ENCODE measurements at places on chromosomes 4 and X. TPM values are rescaled to one million over a fixed set of nuclear protein-coding genes. Genes with fewer than 3 reads are reported as not detected.

Gene RASGEF1B
- total RNA-seq, result 78.6 TPM

Gene PDGFRA
- 171 TPM for total RNA-seq

DNA sequence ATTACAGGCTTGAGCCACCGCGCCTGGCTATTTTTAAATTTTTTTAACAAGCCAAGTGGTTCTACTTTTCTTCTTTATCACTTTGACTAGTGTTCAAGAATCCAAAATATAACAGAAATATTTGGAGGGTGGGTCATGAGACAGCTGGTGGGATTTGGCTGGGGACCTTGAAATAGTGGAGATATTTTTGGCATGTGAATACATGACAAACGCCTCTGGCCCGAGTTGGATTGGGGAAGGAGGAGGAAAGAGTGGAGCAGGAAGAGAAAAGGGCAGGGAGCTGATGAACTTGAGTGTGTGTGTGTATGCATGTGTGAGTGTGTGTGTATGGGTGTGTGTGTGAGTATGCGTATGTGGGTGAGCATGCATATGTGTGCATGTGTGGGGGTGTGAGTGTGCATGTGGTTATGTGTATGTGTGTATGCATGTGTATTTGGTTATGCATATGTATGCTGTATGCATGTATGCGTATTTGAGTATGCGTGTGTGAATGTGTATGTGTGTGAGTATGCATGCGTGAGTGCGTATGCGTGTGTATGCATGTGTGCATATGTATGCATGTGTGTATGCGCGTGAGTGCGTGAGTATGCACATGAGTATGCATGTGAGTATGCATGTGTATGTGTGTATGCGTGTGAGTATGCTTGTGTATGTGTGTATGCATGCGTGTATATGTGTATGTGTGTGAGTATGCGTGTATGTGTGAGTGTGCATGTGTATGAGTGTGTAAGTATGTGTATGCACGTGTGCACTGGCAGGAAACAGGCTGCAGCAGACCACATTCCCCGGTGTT is 49.6 kb downstream of the JADE1 start:
- peaks cover 12% of the 10 kb centered on the region for H3K4me1 ChIP-seq
- DNase-seq, result no peak
- H3K36me3 ChIP-seq, result peaks cover 53% of the 10 kb centered on the region
- no peaks in the 10 kb centered on the region for H3K27me3 ChIP-seq
- H3K4me3 ChIP-seq, result no peak overlapping the region

Gene GPAT3
- total RNA-seq, result 7.4 TPM

GRCh38 chr4:3519468-3520264 is 12.6 kb downstream of the LRPAP1 start:
- no peaks in the 10 kb centered on the region for H3K27me3 ChIP-seq
- no peak for DNase-seq
- peaks cover 12% of the 10 kb centered on the region for H3K4me1 ChIP-seq

DNA sequence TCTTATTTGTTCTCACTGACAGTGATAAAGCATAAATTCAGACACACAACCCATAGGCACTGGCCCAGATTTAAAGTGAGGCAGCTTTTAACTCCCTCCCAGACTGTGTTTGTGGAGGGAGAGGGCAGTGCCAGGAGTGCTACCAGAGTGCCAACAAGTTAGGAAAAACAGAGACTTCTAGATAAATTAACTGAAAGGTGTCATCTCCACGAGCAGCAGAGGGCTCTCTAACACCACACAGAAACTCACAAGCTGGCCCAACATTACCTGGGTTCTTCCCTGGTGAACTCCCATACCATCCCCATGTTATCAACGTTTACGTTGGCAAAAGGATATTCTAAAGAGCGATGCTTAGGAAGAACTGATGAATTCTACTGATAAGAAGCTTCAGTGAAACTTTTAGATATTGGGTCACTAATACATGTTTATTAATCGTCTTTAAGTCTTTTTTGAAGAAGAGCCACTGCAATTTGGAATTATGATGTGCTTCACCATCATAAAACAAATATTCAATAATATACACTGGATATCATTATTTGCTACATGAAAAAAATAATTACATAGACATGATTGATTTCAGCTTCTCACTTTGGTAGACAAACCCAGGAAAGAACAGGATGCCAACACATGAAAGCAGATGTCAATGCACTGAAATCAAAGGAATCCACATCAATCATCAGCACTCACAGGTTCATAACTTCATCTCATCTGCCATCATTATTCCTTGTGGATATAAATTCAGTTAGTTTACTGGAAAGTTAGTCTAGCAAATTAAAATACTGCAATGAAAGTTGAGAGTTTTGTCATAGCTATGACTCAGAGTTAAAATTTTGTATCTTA is 121.2 kb upstream of the NAP1L5 start:
- no peaks in the 10 kb centered on the region for H3K36me3 ChIP-seq
- peak; percentile 89 for DNase-seq
- no peak overlapping the region for H3K4me3 ChIP-seq
- no peaks in the 10 kb centered on the region for H3K4me1 ChIP-seq

- no peak overlapping the region for H3K27ac ChIP-seq
- H3K4me3 ChIP-seq, result no peak overlapping the region
- H3K36me3 ChIP-seq, result no peaks in the 10 kb centered on the region
- no peaks in the 10 kb centered on the region for H3K4me1 ChIP-seq
These were observed 130.7 kb upstream of the GPRIN3 start for GRCh38 chr4:89438102-89438831.

Gene PCDH11X
- 24.5 TPM for total RNA-seq

DNA sequence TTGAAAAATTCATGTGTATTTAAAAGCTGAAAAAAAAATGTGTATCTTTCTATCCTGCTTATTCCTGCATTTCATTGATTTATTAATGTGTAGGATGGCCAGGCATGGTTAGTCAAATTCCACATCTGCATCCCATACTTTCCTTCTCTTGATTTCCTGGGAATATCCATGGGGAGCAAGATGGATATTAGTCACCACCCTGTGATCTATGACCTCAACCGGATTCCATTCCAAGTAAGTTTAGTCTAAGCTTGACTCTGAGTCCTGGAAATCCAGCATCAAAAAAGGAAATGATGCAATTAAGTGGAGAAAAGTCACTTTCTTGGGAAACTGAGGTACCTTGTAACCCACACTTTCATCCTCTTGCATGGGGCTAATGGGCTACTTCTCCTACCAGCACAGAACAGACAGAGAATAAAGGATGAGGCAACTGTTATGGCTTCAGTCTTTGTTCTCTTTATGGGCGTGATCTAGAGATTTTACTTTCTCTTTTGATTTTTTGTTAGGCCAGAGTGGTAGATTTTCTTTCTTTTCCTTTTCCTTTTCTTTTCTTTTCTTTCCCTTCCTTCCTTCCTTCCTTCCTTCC is 17.1 kb upstream of the BEX4 start:
- H3K4me3 ChIP-seq, result no peak overlapping the region
- H3K27me3 ChIP-seq, result no peaks in the 10 kb centered on the region
- no peaks in the 10 kb centered on the region for H3K36me3 ChIP-seq
- DNase-seq, result no peak
- H3K27ac ChIP-seq, result no peak overlapping the region

- no peak for DNase-seq
- H3K4me3 ChIP-seq, result no peak overlapping the region
- H3K27me3 ChIP-seq, result no peaks in the 10 kb centered on the region
- no peak overlapping the region for H3K27ac ChIP-seq
- peaks cover 4% of the 10 kb centered on the region for H3K4me1 ChIP-seq
These were observed 97.2 kb upstream of the STS start for GRCh38 chrX:7050271-7050670.

- DNase-seq, result no peak
- H3K36me3 ChIP-seq, result no peaks in the 10 kb centered on the region
- no peaks in the 10 kb centered on the region for H3K27me3 ChIP-seq
- no peak overlapping the region for H3K27ac ChIP-seq
- H3K4me1 ChIP-seq, result no peaks in the 10 kb centered on the region
These were observed 567.7 kb downstream of the KCNIP4 start for GRCh38 chr4:21380861-21381260.

DNA sequence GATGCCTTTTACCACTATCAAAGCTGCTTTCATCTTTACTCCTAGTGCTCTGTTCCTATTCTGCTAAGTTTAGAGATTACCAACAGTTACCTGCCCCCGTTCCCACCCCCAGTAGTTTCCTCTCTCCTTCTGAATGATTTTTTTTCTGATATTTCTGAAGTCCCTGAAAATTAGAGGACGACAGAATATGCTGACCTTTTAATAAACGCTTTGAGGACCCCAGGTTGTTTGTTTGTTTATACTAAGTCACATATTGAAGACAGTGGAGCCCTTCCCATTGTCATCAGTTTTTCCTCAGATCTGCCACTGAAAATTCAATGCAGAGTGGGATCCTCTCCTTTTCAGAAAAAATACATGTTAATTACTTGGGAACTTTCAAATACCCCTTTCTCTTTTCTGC is 1039.3 kb upstream of the AGA start:
- no peaks in the 10 kb centered on the region for H3K27me3 ChIP-seq
- H3K27ac ChIP-seq, result no peak overlapping the region
- no peaks in the 10 kb centered on the region for H3K4me1 ChIP-seq
- H3K4me3 ChIP-seq, result no peak overlapping the region
- no peaks in the 10 kb centered on the region for H3K36me3 ChIP-seq
- DNase-seq, result no peak

GRCh38 chrX:52574416-52575275 is 57.8 kb upstream of the XAGE1B start:
- H3K27ac ChIP-seq, result no peak overlapping the region
- H3K4me1 ChIP-seq, result no peaks in the 10 kb centered on the region
- H3K4me3 ChIP-seq, result no peak overlapping the region
- no peak for DNase-seq
- H3K27me3 ChIP-seq, result peaks cover 22% of the 10 kb centered on the region

Gene CNGA2
- not detected for total RNA-seq

DNA sequence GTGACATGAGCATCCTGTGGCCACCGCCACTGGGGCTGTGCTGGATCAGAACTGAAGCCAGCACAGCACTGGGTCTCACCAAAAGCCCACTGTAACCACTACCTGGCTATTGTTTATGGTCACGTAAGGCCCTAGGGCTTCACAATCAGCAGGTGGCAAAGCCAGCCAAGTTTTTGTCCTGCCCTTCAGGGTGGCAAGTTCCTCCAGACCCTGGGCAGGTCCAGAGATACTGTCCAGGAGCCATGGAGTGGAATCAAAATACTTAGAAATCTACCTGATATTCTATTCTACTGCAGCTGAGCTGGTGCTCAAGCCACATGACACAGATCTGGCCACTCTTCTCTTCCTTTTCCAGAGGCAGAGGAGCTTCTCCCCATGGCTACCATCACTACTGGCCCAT is 121.2 kb upstream of the CXXC4 start:
- H3K36me3 ChIP-seq, result no peaks in the 10 kb centered on the region
- H3K27me3 ChIP-seq, result no peaks in the 10 kb centered on the region
- H3K27ac ChIP-seq, result no peak overlapping the region

- no peaks in the 10 kb centered on the region for H3K4me1 ChIP-seq
- no peaks in the 10 kb centered on the region for H3K36me3 ChIP-seq
- no peak overlapping the region for H3K4me3 ChIP-seq
- no peak overlapping the region for H3K27ac ChIP-seq
These were observed 1934.2 kb upstream of the IGFBP7 start for GRCh38 chr4:59044286-59044900.

DNA sequence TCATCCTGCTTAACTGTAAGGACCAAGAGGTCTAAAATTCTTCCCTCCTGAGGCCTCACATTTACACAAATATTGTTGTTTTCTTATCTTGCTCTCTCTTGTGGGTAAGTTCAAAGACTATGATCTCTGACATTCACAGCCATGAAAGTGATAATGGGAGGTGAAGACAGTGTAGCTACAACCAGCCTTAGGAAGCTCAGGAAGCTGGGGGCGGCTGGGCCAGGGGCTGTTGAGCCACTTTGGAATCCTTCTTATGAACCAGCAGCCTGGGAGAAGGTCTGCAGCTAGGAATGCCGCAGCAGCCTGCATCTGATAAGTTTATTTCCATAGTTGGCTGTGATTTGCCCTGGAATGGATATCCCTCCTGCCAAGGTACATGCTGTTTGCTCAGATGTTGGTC is 316.2 kb downstream of the STIM2 start:
- H3K27ac ChIP-seq, result no peak overlapping the region
- DNase-seq, result no peak
- no peaks in the 10 kb centered on the region for H3K36me3 ChIP-seq
- H3K4me1 ChIP-seq, result no peaks in the 10 kb centered on the region

Gene EMD
- total RNA-seq, result 14.1 TPM

- H3K36me3 ChIP-seq, result no peaks in the 10 kb centered on the region
- no peaks in the 10 kb centered on the region for H3K27me3 ChIP-seq
- no peak overlapping the region for H3K4me3 ChIP-seq
These were observed 17.6 kb downstream of the OTUD6A start for GRCh38 chrX:70079870-70080269.

Gene MAP9
- 69.6 TPM for total RNA-seq

DNA sequence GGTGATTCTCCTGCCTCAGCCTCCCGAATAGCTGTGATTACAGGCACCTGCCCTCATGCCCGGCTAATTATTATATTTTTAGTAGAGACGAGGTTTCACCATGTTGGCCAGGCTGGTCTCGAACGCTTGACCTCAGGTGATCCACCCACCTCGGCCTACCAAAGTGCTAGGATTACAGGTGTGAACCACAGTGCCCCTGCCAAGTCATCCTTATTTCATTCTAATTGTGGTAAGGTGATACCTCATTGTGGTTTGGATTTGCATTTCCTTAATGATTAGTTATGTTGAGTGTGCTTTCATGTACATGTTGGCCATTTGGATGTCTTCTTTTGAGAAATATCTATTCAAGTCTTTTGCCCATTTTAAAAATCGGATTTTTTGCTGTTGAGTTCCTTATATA is 93.0 kb downstream of the USP9X start:
- no peaks in the 10 kb centered on the region for H3K4me1 ChIP-seq
- peaks cover 3% of the 10 kb centered on the region for H3K36me3 ChIP-seq
- H3K27ac ChIP-seq, result no peak overlapping the region
- DNase-seq, result no peak

DNA sequence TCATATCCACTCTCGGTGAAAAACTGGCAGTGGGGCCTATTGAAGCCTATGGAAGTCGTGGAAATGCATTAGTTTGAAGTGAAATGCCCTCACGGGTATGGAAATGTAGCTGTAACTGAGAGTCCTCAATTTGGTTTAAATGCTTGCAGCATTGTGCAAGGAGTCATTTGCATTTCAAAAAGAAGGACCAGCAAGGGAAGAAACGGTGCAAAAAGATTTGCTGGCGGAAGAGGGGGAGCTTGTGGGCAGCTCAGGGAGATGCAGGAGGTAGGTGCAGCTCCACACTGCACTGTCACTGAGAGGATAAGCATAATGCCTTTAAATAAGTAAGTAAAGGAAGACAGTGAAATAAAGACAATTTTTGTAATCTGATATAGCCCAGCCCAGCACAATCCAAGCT is 400.4 kb upstream of the DIPK2B start:
- H3K4me3 ChIP-seq, result no peak overlapping the region
- no peaks in the 10 kb centered on the region for H3K36me3 ChIP-seq
- no peaks in the 10 kb centered on the region for H3K27me3 ChIP-seq
- H3K27ac ChIP-seq, result no peak overlapping the region
- H3K4me1 ChIP-seq, result no peaks in the 10 kb centered on the region
- DNase-seq, result peak; percentile 20

Gene DIPK2B
- total RNA-seq, result 5.6 TPM

- H3K36me3 ChIP-seq, result no peaks in the 10 kb centered on the region
- H3K4me1 ChIP-seq, result peaks cover 11% of the 10 kb centered on the region
- peaks cover 13% of the 10 kb centered on the region for H3K27me3 ChIP-seq
- H3K27ac ChIP-seq, result peak overlapping the region; percentile 12
- DNase-seq, result no peak
These were observed 86.7 kb downstream of the NHSL2 start for GRCh38 chrX:71997320-71997719.

- DNase-seq, result no peak
- H3K27me3 ChIP-seq, result no peaks in the 10 kb centered on the region
- no peaks in the 10 kb centered on the region for H3K36me3 ChIP-seq
- H3K4me3 ChIP-seq, result no peak overlapping the region
- H3K4me1 ChIP-seq, result no peaks in the 10 kb centered on the region
- no peak overlapping the region for H3K27ac ChIP-seq
These were observed 161.6 kb downstream of the SPATA18 start for GRCh38 chr4:52212702-52213101.
